ENCODE measurements at places on chromosomes 16 and 17.

DNA sequence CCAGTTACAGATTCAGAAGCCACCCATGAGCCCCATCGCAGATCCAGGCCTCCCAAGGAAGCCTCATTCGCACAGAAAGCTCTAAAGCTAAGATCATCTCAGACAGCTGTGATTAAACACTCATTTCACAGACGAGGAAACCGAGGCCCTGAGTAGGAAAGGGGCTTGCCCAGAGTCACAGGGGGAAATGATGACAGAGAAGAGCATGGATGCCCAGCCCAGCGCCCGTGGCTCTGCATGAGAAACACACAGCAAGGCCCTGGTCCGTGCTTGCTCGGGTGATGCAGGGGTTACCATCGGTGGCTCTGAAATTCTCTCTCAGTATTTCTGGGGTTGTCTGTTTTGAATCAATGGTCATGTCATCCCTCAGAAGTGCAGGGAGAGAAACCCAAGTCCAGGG lies 109.6 kb downstream of the C16orf78 start:
- DNase-seq: no peak

GRCh38 chr17:80428363-80428762 lies 13.4 kb downstream of the ENDOV start:
- DNase-seq: no peak

DNA sequence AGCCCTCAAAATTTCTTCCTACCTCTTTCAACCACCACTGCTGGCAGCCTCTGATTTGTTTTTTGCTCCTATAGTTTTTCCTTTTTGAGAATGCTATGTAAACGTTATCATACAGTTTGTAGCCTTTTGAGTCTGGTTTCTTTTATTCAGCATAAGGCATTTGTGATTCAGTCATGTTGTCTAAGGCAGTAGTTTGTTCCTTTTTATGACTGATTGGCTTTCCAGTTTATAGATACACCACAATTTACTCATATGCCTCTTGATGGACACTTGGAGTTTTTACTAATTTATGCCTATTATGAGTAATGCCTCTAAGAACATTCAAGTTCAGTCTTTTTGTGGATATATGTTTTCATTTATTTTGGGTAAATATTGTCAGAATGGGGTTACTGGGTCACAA lies 136.6 kb downstream of the CHD9 start:
- DNase-seq: no peak

DNA sequence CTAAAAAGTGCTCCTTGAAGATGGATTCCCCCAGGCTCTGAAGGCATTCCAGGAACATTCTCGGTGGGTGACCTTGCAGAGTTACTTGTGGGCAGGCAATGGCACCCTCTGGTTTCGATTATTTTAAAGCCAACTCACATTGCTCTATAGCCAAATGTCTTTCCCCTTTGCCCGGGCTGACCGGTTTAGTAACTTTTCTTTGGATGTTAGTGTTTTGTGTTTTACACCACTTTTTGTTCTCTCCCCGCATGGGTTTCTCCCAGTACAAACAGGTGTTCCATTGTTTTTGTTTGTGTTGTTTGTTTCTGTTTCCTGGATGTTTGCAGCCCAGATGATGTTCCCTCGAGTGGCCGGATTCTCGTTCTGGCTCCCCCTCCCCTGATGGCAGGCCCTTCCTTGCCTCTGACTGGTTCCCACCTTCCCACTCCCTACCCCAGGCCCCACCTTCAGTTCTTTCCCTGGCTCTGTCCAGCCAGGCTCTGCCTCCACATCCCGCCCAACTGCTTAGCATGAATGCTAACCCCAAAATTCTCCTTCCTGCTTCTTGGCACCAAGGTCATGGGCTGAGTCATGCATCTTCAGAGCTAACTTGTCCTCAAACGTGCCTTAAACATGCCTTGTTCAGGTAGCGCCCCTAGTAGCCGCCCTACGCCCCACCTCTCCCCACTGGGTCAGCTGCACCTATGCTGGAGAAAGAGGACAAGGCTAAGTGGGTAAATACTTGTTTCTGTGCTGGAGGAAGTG lies 40.6 kb downstream of the ELAC2 start:
- DNase-seq: no peak

- DNase-seq: no peak
These were observed 664 bp upstream of the NKD1 start for GRCh38 chr16:50547340-50548124.

DNA sequence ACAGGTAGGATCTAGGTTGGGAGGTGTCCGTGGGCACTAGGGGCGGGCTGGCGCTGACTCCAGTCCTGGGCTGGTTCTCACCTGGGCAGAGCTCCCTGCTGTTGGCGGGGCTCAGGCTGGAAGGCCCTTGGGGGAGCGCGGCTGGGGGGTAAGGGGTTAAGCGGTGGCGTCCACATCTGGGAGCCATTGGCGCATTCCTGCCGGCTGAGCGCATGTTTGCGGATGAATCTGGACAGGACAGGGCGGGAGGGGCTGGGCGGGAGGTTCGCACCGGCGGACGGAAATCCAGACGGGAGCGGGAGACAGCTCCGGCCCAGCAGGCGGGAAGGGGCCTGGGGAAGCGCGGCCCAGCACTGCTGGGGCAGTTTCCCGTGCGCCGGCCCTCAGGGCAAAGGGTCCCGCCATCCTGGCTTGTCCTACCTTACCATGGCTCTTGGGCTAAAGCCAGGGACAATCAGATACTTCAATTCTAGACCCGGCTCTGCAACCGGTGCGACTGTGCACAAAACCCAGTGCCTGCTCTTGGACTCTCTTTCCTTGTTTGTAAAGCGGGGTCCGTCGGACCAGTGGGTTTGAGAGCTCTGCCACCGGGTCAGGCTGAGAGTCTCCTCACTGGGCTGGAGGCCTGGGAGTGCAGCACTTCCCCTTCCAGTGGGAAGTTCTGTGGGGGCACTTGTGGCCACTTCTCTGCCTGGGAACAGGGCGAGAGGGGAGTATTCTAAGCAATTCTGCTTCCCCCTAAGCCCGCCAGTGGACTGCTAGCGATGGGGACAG lies 7.8 kb downstream of the RARA start:
- no peak for DNase-seq

- no peak for DNase-seq
These were observed 107.2 kb upstream of the CDC42EP4 start for GRCh38 chr17:73419051-73419450.

DNA sequence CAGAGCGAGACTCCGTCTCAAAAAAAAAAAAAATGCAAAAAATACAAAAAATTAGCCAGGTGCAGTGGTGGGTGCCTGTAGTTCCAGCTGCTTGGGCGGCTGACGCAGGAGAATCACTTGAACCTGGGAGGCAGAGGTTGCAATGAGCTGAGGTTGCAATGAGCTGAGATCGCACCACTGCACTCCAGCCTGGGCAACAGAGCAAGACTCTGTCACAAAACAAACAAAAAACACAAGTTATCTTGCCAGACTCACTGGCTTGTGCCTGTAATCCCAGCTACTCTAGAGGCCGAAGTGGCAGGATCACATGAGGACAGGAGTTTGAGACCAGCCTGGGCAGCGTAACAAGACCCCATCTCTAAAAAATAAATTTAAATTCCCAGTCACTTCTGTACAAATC lies 3.4 kb upstream of the ST3GAL2 start:
- DNase-seq: no peak

GRCh38 chr17:64117981-64118979 lies 11.7 kb downstream of the ERN1 start:
- DNase-seq: no peak

DNA sequence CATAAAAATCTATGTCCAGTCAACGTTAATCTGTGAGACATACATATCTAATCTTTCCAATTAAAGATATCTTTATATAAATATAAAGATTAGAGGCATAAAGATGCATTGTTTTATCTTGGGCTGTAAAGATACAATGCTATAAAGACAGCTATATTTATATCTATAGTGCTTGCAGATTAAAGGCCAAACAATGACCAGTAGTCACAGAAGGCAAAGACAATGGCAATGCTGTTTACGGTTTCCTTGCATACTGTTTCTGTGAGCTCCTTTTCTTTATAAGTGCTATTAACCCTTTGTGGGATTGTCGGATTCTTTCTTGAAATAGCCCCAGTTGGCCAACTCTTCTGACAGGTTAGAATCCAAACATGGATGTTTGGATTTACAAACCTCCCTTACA lies 85.5 kb upstream of the SALL1 start:
- no peak for DNase-seq

DNA sequence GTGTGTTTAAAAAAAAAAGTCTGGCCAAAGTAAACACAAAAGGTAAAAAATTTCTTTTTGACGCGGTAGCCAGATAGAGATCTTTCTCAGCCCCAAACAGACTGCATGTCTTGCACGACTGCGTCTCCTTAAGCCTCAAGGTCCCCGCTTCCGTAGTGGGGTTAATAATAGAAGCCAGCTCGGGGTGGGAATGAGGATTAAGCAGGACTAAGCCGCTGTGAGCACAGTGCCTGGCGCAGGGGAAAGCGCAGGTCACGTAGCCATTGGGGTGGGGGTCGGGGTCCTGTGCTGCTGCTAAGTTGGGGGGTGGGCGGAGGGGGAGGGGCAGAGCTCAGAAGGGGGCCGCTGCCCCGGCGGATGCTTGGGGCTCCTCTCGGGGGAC lies 521 bp downstream of the GGA2 start:
- DNase-seq: no peak

DNA sequence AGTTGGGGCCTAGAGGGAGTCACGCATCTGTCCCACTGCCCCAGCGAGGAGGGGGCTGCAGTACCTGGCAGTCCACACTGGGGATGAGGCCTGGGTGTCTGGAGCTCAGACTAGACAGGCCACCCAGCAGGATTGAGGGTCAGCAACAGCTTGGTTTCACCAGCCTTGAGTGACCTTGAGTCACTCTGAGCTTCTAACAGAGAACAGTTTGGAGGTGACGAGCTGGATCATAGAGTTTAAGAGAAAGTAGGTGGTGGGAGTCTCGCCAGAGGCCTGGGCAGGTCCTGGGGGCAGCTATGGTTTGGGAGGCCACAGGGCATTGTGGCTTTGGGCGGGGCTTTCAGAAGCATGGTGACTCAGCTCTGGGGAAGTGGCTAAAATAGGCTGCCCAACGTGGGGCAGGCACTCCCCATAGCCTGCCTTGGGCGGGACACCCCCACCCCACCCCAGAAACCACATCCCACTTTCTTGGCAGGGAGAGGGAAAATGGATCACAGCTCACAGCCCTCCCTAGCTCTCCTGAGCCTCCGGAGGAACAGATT lies 20.5 kb downstream of the CDC42EP4 start:
- no peak for DNase-seq

- DNase-seq: no peak
These were observed 9.5 kb downstream of the MTMR4 start for GRCh38 chr17:58504826-58505351.

DNA sequence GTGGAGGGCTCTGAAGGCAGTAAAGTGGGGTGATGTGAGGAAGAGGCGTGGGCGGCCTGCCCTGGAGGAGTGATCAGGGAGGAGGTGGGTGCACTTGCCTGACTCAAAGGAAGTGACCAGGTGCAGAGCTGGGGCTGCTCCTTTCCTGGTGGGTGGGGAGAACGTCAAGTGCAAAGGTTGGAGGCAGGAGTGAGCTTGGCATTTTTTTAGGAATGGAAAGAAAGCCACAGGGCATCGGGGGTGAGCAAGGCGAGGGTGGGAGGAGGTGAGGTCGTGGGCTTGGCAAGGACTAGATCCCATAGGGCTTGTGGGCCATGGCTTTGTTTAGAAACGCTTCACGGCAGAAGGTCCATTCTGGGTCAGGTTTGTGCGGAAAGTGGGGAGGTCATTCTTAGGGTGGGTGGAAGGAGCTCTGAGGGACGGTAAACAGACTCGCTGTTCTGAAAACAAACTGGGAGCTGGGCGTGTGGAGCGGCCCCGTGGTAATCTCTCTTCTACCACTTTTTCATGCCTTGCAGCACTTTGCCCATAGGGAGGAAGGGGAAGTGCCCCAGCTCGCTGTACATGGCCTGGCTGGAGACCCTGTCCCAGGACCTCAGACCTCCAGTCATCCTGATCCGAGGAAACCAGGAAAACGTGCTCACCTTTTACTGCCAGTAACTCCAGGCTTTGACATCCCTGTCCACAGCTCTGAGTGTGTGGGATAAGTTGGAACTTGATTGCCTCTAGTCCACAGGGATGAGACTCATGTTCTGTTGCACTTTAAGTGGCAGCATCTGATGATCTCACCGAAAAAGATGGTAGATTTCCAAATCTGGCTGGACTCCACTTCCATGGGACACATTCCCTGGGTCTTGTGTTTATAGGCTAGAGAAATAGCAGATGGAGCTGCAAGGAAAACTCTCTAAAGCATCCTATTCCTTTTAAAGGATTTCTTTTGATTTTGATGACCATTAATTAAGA lies 18.9 kb upstream of the HERPUD1 start:
- no peak for DNase-seq

DNA sequence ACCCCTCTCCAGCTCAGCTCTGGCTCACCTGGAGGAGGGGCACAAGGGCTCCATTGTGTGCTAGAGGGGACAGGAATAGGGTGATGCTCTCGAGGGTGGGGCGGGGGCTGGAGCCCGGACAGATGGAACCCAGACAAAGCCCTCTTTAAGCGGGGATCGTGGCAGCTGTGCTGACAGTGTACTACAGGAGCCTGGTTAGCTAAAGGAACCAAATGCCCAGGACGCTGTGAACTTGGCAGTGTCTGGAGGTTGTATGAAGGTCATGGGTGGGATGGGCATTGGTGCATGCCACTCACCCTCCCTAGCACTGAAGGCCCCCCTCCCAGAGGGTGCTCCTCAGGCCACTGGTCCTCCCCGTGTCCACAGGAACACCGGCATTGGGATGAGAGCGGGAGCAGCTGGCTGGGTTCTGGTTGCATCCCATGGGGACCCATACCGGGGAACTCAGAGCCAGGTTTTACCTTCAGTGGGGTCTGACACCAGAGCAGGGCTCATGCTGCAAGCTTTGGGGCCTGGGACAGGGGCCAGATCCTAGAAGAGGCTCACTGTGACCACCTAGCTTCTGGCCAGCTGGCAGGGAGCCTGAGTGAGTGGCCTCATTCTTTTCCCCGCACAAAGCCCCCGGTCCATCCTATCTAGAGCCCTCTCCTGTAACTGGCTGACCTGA lies 11.9 kb downstream of the KIF19 start:
- no peak for DNase-seq

DNA sequence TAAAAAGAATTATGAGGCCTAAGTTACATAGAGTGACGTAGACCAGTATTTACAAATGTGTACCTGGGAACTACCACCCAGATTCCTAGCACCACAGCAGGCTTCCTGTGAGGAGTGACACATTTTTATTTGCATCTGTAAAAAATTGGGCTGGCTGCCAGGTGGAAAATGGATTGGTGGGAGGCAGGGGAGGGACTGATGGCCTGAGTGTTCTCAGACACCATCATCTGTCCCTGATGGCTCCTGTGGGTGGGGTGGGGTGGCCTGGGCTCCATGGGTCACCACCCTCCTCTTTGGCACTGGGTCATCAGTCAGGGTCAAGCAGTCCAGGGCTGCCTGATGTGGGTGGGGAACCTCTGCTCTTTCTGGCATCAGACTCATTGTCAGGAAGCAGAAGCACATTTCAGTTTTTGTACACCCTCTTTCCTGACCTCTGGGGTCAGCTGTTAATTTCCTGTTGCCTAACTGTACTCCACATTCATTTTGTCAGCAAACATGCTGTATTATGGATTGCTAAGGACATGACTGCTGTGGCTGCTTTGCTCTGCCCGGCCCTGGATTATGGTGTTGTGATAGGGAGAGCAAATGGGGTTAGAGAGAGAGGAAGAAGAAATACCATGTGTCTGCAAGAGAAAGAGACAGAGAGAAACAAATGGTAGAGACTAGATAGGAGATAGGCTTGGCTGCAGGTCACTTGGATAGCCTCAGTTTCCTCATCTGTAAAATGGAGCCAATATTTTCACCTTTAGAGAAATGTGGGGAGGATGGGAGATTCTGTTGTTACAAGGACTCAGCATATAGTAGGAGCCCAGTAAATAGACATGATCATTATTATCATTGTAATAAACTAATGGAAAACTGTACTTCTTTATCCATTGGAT lies 11.6 kb upstream of the MFAP4 start:
- DNase-seq: peak; percentile 22
